Breast epithelium (tissue), 4 donors: ENCODE measurements at places on chromosomes 1 and 21.

- DNase-seq, result no peak
- no peaks in the 10 kb centered on the region for H3K36me3 ChIP-seq
- H3K27ac ChIP-seq, result no peak overlapping the region
- no peaks in the 10 kb centered on the region for H3K27me3 ChIP-seq
These were observed 52.3 kb upstream of the TNFSF18 start for GRCh38 chr1:173103006-173103405.

DNA sequence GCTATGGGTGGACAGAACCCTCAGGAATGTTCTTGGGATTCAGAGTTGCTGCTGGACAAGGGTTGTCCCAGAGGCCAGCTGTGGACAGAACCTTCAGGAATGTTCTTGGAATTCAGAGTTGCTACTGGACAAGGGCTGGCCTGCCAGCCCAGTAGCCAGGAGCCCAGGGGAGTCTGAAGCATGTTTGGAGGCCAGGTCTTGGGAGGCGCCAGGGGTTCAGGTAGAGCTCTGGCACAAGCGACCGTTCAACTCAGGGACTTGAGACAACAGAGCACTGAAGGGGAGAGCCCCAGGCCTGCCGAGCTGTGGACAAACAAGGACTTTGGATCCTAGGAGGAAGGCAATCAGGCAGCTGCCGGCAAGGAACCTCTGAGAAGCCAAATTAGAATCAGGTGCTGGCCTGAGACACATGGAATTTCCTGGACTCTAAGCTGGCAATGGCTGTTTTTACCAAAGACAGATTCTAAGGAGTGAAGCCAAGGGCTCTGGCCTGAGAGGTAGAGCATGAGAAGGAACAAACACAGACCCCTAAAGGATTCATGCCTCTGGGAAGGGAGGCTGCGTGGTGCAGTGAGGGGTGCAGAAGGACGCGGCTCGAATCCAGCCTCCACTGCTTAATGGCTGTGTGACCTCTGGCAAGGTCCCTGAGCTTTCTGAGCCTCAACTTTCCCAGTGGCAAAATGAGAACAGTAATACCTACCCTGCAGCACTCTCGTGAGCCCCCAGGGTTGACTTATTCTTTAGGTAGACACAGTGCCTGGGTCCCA lies 13.4 kb downstream of the PLA2G5 start:
- no peak for DNase-seq
- H3K27ac ChIP-seq, result no peak overlapping the region
- no peaks in the 10 kb centered on the region for H3K27me3 ChIP-seq
- H3K36me3 ChIP-seq, result no peaks in the 10 kb centered on the region
- no peak overlapping the region for H3K4me3 ChIP-seq
- H3K4me1 ChIP-seq, result no peaks in the 10 kb centered on the region

- H3K36me3 ChIP-seq, result no peaks in the 10 kb centered on the region
- H3K27me3 ChIP-seq, result no peaks in the 10 kb centered on the region
- no peak overlapping the region for H3K4me3 ChIP-seq
These were observed 85.9 kb upstream of the SOX13 start for GRCh38 chr1:203986887-203987461.

GRCh38 chr1:93306920-93307319 lies 38.8 kb upstream of the DR1 start:
- H3K4me3 ChIP-seq, result no peak overlapping the region
- DNase-seq, result no peak
- H3K36me3 ChIP-seq, result no peaks in the 10 kb centered on the region
- H3K27ac ChIP-seq, result no peak overlapping the region
- H3K27me3 ChIP-seq, result no peaks in the 10 kb centered on the region

- no peak overlapping the region for H3K27ac ChIP-seq
- H3K4me1 ChIP-seq, result no peaks in the 10 kb centered on the region
- no peaks in the 10 kb centered on the region for H3K36me3 ChIP-seq
- DNase-seq, result no peak
- H3K4me3 ChIP-seq, result no peak overlapping the region
These were observed 109.5 kb upstream of the F3 start for GRCh38 chr1:94651076-94651475.

- H3K36me3 ChIP-seq, result no peaks in the 10 kb centered on the region
- H3K4me3 ChIP-seq, result no peak overlapping the region
- H3K4me1 ChIP-seq, result no peaks in the 10 kb centered on the region
- DNase-seq, result no peak
- no peak overlapping the region for H3K27ac ChIP-seq
These were observed 118.1 kb upstream of the TMPRSS2 start for GRCh38 chr21:41626021-41626420.

DNA sequence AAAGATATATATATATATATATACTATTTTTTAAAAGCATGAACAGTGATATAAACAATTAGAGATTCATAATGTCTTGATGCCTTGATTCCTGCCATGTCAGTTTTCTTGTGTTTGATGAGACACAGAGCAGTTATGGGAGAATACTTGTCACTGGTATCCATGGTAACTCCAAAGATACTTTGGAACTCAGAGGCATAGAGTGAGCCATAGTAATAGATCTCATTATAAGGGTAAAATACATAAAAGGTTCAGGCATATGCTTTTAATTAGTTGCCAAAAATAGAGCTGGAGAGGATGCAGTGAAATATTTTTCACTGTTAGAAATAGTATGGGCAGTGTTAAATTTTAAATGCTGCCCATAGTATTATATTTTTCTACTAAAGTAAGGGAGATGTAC lies 134.1 kb downstream of the SYT14 start:
- no peak for DNase-seq
- no peaks in the 10 kb centered on the region for H3K36me3 ChIP-seq
- no peak overlapping the region for H3K27ac ChIP-seq
- H3K27me3 ChIP-seq, result no peaks in the 10 kb centered on the region

DNA sequence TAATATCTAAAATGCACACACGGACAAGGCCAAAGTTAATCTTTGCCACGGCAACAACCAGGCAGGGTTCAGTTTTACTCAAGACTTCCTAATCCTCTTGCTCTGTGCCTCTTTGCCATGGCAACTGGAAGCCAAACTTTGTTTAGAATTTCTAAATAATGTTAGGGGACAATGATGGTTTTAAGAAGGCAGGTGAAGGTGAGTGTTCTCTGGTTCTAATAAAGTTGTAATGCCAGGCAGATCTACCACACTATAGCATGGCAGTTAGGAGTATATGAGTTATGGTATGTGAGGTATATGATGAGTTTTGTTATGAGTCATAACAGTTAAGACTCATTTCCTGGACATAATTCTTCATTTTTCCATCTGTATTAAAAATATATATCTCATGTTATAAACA lies 2.7 kb downstream of the PTPRC start:
- no peaks in the 10 kb centered on the region for H3K27me3 ChIP-seq
- DNase-seq, result no peak
- no peak overlapping the region for H3K27ac ChIP-seq

DNA sequence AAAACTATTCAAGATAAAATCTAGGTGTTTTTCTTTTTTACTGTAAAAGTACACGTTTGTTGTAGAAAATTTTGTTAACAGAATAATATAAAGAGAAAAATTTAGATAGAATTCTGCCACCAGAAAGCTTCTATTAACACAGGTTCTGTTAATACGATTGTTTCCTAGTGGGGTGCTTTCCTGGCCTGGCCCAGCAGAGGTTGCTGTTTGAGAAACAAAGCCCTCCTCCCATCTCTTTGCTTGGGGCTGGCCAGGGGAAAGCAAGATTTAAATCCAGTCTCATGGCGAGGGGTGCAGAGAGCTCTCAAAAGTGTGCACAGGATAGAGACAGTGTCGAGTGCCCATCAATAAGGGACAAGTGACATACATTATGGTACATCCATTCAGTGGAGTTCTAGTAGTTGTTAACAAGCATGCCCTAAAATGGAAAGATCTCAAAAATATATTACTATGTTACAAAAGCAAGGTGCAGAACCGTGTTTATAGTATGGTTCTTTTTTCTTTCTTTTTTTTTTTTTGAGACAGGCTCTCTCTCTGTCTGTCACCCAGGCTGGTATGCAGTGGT lies 14.6 kb upstream of the ACBD3 start:
- no peaks in the 10 kb centered on the region for H3K4me1 ChIP-seq
- no peak overlapping the region for H3K4me3 ChIP-seq
- no peaks in the 10 kb centered on the region for H3K36me3 ChIP-seq
- H3K27me3 ChIP-seq, result no peaks in the 10 kb centered on the region
- H3K27ac ChIP-seq, result no peak overlapping the region
- DNase-seq, result no peak
